Smooth muscle cell of bladder (primary cell): ENCODE measurements at places on chromosomes 16 and 17. TPM values are rescaled to one million over a fixed set of nuclear protein-coding genes. Genes with fewer than 3 reads are reported as not detected.

ZNF778 gene
- total RNA-seq: 5.5 and 8.5 TPM in 2 replicates

RASD1 gene
- total RNA-seq: 2.4 and 2.6 TPM in 2 replicates

TBC1D3L gene
- 1.7 and 2.2 TPM in 2 replicates for total RNA-seq

IL17C gene
- total RNA-seq: not detected in 2 replicates

EFNB3 gene
- 0.09 and 0.28 TPM in 2 replicates for total RNA-seq

YBX2 gene
- total RNA-seq: 0.09 TPM in 1 of 2 replicates, not detected in the other

ENO3 gene
- 1.6 and 2.6 TPM in 2 replicates for total RNA-seq

CACNG5 gene
- total RNA-seq: not detected in 2 replicates

RAB37 gene
- total RNA-seq: 0.09 and 0.43 TPM in 2 replicates

MRPL12 gene
- 5.4 and 6.6 TPM in 2 replicates for total RNA-seq

MEOX1 gene
- total RNA-seq: under 0.01 and 0.09 TPM in 2 replicates

SLC5A10 gene
- total RNA-seq: under 0.01 and 0.09 TPM in 2 replicates

LPO gene
- total RNA-seq: not detected in 2 replicates

GAST gene
- not detected in 2 replicates for total RNA-seq

ABCA8 gene
- total RNA-seq: 28.6 and 50.3 TPM in 2 replicates
